ENCODE measurements at places on chromosomes 2 and 18.

DNA sequence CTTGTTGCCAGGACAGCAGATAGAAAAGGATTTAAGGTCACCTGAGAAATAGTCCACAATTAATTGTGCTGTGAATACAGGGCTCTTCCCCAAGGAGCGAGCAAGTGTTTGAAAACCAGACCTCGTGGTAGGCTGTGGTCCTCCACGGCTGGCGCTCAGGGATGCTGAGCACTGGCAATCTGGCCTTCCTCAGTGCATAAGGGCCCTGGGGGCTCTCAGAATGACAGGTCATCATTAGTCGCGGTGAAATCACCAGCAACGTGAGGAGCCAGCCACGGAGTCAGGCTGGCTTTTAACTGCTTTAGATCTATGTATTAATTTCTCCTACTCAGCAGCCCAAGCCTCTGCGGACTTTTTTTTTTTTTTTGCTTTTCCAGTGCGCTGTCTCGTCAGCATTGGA is 148.5 kb downstream of the FHOD3 start:
- DNase-seq = no peak

- DNase-seq = no peak
These were observed 54.4 kb downstream of the DOK6 start for GRCh38 chr18:69455125-69455524.

GRCh38 chr2:222261504-222261903 is 37.3 kb downstream of the PAX3 start:
- DNase-seq = no peak

GRCh38 chr18:34258176-34258575 is 33.5 kb upstream of the NOL4 start:
- no peak for DNase-seq

DNA sequence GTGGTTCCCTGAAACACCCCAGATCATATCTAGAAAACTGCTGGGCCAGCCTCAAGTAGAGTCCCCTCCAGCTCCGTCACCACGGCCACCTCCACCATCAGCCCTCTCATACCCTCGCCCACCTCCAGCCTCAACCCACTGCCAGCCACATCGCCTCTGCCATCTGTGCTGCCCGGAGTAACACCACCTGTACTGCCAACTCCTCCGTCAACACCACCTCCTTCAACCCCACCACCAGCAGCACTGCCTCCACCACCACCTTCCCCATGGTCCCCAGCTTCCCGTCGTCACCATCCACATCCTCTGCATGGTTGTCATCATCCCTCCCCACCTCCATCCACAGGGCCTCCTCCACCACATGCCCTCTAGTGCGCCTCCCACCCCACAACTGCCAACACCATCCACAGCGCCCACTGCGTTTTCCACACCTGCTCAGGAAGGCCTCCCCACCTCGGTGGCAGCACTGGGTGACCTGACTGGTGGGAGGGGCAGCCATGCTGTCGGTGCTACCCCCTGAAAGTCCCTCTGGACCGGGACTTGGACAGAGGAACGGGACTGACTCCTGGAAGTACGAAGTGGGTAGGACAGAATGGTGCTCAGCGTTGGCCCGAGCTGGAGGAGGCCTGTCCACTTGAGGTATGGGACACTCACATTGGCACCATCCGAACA is 1.6 kb downstream of the SNED1 start:
- no peak for DNase-seq

- no peak for DNase-seq
These were observed 134.0 kb upstream of the LYPD1 start for GRCh38 chr2:132804051-132804450.

DNA sequence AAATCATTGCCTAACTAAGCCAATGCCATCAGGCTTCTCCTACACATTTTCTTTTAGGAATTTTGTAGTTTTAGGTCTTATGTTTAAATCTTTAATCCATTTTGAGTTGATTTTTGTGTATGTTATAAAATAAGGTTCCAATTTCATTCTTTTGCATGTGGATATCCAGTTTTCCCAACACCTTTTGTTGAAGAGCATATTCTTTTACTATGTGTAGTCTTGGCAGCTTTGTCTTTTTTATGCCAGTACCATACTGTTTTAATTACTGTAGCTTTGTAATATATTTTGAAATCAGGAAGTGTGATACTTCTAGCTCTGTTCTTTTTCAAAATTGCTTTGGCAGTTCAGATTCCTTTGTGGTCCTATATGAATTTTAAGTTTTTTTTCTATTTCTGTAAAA is 11.0 kb downstream of the FASTKD2 start:
- no peak for DNase-seq
